NCI-H524 (cell line): ENCODE measurements at places on chromosomes 6 and 20.

GRCh38 chr20:61719691-61720347 lies 345.9 kb downstream of the TAF4 start:
- no peak for DNase-seq

- peak; percentile 78 for DNase-seq
Measured at GRCh38 chr20:13995841-13996240, 525 bp downstream of the MACROD2 start.

GRCh38 chr20:2822073-2822472 lies 5.9 kb downstream of the TMEM239 start:
- DNase-seq, result no peak

DNA sequence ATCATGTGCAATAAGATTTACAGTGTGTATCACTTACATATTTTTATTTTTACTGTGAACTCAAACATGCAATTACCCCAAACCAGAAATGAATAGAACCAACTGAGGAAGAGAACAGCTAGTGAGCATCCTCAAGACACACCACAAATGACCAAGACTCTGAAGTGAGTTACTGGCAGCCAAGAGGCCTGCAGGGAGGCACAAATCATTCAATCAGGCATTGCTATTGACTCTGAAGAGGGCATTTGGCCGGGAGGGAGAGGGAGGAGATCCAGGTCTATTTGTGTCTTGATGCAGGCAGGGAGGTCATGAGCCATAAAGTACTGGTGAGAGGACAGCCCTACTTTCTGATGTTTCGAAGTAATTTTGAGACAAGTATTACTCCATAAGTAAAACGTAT lies 257.7 kb downstream of the BCKDHB start:
- no peak for DNase-seq

DNA sequence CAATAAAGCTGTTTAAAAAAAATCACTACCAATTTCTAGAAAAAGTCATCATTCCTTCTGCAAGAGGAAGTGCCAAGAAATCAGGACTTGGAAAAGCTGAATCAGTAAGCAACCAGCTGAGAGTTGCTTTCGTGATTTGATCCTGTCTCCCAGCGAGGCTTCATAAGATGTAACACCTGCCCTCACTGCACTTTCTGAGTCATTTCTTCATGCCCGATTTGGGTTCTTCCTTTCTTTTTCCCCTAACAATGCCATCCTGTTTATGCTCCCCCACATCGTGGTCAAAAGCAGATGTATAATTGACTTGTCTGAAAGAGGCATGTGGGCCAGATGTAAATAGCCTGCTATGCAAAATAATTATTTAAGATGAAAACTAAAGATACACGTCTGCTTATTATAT lies 52.1 kb downstream of the RIPOR2 start:
- DNase-seq, result no peak

DNA sequence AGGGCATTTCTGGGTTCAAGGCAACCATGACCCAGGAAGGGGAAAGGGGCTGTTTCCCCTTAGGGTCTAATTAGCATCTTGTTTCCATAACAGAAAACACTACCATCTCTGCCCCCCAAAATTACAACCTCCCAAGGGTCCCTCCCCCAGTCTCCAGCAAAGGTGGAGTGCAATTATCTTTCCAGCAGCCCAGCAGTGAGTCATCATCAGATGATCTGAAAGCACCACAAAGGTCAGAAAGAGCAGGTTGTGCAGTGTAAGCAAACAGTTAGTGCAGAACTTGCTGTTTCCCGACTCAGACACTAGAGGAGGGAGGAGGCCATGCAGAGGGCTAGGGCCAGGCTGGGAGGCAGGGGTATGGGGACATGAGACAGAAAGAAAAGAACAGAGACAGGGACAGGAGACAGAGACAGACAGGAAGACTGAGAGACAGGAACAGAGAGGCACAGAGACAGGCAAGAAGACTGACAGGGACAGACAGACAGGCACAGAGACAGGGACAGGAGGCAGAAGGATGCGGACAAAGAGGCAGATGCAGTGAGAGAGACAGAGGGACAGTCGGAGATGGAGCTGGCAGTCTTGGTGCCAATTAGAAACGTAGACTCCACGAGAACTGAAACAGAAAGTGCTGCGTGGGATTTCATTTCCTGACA lies 62.5 kb downstream of the PYGB start:
- DNase-seq, result peak; percentile 14

- DNase-seq, result no peak
Measured at GRCh38 chr20:1166948-1167720, 17.6 kb downstream of the TMEM74B start.

GRCh38 chr20:23587631-23588030 lies 18.1 kb downstream of the CST9 start:
- DNase-seq, result no peak

DNA sequence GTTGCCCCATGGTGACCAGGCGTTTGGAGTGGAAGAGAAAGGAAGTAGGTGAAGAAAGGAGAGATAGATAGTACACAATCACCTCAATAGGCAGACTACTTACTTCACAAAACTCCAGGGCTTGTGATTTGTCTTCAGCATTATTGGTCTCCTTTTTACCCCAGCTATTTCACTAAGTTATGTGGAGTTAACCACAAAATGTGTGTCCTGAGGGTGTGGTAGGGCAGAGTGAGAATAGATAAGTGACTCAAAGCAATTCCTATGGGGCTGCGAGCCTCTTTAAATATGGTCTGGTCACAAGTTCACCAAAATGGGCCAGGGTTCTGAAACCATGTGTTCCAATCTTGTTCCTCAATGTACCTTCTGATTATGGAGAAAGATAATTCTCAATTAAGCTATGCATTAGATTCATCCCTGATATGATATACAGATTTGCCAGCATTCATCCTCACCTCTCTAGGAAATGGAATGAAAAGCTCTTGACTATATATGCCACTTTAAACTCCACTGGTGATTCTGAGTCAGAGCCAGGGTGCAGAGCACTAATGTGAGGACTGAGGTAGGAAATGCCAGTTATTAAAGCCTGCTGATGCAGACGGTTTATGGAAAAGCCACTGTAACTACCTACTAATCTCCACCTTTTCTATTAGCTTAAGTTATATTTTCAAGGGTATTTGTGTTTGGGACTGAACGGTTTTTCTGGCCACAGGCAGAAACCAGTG lies 310.6 kb upstream of the MANEA start:
- DNase-seq, result no peak

GRCh38 chr6:53983301-53983700 lies 127.9 kb upstream of the MLIP start:
- DNase-seq, result no peak

DNA sequence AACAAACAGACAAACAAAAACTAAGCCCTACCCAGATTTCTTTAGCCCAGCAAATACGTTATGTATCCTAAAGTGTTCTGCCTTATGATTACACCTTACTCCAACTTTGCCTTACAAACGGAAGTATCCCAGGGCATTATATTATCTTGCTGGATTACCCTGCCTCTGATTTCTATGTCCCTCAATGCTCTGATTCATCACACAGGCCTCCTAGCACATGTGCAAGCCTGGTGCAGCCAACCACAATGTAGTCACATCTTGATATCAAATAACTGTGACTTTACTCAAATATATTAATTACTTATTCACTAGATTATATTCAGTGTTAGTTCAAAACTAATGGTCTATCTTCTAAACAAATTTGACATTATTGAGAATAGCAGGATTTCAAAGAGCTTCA lies 598.6 kb downstream of the TBC1D32 start:
- no peak for DNase-seq

- no peak for DNase-seq
Measured at GRCh38 chr20:63350196-63350595, 11.0 kb downstream of the CHRNA4 start.

DNA sequence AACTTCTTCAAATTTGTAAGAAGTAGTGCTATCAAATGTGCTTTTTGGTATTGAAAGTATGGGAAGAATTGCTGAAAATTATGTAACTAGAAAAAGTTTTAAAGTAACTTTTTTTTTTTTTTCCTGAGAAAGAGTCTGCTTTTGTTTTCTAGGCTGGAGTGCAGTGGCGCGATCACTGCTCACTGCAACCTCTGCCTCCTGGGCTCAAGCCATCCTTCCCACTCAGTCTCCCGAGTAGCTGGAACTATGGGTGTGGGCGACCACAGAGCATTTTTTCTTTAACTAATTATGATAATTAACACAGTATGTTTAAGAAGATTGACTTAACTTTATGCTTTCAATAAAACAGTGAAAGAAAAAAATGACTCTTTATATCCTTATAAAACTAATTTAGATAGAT lies 38.4 kb downstream of the BMP5 start:
- no peak for DNase-seq

GRCh38 chr20:63490416-63490815 lies 8.5 kb downstream of the EEF1A2 start:
- DNase-seq, result no peak

- peak; percentile 75 for DNase-seq
Measured at GRCh38 chr20:58890518-58891085, 38.1 kb downstream of the GNAS start.

- no peak for DNase-seq
Measured at GRCh38 chr6:25167961-25168360, 111.2 kb upstream of the CARMIL1 start.

- no peak for DNase-seq
Measured at GRCh38 chr20:50144362-50144761, 9.2 kb downstream of the PEDS1 start.

- no peak for DNase-seq
Measured at GRCh38 chr20:38930242-38930569, 4.0 kb downstream of the FAM83D start.

- peak; percentile 64 for DNase-seq
Measured at GRCh38 chr6:33208091-33208967, at the start of gene RING1. TSS of gene RING1 (plus strand) at chr6:33208500. CDS start at chr6:33208823, 323 bp downstream.

- DNase-seq, result no peak
Measured at GRCh38 chr6:169869301-169869700, 117.9 kb downstream of the ERMARD start.

DNA sequence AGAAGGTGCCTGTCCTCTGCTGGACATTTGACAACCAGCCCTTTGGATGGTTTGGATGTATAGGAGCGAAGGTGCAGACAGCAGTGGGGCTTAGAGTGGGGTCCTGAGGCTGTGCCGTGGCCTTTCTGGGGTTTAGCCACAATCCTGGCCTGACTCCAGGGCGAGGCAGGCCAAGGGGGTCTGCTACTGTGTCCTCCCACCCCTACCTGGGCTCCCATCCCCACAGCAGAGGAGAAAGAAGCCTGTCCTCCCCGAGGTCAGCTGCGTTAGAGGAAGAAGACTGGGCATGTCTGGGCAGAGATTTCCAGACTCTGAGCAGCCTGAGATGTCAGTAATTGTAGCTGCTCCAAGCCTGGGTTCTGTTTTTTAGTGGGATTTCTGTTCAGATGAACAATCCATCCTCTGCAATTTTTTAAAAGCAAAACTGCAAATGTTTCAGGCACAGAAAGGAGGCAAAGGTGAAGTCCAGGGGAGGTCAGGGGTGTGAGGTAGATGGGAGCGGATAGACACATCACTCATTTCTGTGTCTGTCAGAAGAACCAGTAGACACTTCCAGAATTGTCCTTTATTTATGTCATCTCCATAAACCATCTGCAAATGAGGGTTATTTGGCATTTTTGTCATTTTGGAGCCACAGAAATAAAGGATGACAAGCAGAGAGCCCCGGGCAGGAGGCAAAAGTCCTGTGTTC lies 1.3 kb upstream of the CDKN1A start:
- no peak for DNase-seq

DNA sequence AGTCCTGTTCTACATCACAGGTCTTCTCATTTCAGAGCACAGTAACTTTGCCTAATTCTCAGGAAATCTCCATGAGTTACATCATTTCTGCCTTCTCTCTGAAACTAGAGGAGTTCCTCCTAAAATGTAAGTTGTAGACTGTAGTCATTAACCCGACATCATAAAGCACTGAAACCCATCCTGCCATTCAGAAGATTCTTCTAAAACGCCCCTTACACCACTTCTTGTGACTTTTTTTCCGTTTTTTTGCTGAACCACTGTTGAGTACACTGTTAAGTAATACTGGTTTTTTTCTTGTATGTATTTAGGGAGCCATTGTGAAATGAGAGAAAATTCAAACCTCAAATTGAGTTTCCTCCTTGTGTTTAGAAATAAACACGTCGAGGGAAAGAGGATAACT lies 117.3 kb downstream of the MAP3K4 start:
- DNase-seq, result no peak

DNA sequence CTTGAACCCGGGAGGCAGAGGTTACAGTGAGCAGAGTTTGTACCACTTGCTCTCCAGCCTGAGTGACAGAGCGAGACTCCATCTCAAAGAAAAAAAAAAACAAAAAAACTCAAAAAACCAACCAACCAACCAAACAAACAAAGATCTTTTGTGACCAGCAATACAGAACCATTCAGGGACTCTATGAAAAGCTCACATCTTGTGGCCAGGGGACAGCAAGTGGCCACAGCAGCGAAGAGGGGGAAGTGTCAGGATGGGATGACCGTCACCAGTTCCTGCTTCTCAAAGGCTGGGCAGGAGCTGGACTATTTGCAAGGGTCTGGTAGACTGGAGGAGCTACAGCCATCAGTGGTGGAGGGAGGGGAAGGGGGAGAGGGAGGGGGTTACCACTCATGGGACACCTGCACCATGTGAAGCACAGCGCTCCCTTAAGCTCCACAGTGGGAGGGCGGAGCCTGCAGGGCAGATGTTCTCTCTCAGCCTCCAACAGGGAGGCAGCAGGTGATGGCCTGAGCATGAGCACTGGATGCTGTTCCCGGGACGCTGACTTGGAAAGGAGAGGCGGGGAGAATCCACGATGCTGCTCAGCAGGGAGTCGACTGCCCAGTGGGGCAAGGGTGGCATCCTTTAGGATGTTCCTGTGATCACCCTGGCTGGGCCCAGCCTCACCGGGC lies 19.7 kb upstream of the ULBP3 start:
- DNase-seq, result no peak

DNA sequence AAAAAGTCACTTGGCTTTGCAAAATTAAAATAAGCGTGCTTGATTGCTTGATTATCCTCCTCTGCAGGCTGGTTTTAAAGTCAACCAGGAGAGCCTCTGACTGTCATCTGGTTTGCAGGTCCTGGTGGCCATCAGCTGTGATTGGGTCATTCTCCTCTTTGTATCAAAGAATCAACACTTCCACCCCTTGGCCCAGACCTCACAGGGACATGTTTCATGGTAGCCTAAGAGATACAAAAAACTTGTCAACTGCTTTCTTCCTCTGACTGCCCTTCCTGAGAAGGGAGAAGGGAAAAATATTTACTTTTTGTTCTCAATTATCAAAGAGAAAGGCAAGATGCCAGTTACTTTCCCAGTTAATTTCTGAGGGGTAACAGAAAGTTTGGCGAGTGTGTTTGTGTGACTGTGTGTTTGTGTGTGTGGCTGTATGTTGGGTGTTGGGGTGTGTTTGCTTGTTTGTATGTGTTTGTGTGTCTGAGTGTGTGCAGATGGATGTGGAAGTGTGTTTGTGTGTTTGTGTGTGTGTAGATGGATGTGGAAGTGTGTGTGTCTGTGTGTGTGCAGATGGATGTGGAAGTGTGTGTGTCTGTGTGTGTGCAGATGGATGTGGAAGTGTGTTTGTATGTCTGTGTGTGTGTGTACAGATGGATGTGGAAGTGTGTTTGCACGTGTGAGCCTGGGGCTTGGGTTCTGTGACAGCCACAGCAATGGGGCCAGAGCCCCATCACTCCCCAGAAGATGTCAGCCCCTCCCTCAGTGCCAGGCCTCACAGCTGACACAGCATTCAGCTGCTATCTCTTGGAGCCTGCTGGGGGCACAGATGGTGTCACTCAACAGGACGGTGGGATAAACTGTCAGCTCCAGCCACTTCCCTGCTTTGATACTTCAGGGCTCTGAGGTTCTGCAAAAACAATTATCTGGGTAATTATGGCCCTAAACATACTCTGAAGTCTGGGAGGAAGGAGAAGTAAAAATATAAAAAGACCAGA lies 98.6 kb upstream of the RNF24 start:
- peak; percentile 78 for DNase-seq
